ENCODE measurements at places on chromosomes 7 and 10. TPM values are rescaled to one million over a fixed set of nuclear protein-coding genes. Genes with fewer than 3 reads are reported as not detected.

DNA sequence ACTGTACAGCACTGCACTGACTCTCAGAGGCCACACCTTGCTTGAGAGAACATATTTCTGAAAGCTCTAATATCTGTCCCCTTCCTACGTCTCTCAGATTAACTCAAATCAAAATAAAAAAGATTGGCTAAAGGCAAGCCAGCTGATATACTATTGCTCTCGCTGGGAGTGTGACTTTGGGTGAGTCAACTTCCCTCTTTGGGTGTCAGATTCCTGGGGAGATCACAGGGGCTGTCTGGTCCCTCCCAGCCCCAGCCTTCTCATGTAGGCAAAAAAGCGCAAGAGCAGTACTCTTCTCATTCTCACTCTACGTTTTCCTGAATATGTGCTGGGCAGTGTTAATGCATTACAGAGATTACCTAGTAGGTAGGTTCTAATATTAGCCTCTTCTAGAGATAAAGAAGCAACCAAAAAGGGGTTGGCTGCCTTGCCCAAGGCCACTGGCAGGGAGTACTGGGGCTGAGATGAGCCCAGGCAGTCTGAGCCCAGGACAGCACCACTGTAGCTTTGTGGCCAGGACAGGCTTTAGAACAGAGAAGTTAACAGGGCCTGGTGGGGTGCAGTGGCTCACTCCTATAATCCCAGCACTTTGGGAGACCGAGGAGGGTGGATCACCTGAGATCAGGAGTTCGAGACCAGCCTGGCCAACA lies 9.1 kb upstream of the DENND2A start:
- no peak for DNase-seq

DNA sequence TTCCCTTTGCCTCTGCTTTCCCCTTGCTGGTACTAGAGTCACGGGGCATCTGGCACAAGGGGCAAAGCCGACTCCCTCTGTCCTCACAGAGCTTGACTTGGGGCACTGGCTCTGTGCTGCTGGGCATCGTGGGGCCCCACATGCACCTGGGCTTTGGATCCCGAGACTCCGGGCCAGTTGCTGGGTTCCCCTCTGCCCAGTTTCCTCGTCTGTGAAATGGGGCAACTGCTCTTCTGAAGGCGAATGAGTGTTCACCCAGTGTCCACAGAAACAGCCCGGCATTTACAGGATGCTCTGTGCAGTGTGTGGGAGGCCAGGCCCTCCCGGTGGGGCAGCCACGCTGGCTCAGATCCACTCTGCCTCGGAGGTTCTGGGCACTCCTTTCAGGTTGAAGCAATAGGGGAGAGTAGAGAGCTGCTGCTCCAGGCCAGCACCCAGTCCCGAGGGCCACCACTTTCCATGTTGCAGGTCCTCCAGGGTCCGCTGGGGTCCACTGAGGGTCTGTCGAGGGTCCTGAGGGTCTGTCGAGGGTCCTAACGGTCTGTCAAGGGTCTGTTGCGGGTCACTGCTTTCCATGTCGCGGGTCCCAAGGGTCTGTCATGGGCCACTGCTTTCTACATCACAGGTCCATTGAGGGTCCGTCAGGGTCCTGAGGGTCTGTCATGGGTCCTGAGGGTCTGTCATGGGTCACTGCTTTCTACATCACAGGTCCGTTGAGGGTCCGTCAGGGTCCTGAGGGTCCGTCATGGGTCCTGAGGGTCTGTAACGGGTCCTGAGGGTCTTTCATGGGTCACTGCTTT lies 103.6 kb downstream of the VIPR2 start:
- no peak for DNase-seq

DNA sequence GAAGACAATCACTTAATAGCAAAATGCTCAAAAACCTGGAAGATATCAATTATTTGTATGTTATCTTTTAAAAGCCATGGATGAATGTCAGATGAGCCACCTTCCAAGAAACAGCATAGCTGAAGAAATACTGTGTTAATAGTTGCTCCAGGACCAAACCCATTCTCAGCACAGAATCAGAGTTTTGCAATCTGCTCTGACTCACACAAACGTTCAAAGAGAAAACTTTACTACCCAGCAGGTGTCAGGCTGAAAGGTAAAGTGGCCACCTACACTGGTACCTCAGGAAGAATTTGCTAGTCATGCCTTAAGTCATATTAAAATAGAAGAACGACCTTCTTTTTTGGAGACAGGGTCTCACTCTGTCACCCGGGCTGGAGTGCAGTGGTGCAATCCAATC lies 526.5 kb downstream of the PARD3 start:
- no peak for DNase-seq

DNA sequence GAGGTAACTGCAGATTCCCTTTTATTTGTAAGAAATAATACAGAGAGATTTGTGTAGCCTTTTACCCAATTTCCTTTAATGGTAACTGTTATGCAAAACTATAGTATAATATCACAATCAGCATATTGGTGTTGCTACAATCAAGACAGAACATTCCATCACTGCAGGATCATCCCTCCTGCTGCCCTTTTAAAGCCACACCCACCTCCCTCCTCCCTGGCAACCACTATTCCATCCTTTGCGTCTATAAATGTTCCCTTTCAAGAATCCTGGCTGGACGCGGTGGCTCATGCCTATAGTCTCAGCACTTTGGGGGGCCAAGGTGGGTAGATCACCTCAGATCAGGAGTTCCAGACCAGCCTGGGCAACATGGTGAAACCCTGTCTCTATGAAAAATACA lies 13.2 kb downstream of the ACBD7 start:
- DNase-seq, result no peak

GRCh38 chr7:138980563-138981291 lies 462 bp downstream of the KIAA1549 start:
- DNase-seq, result peak; percentile 73

DNA sequence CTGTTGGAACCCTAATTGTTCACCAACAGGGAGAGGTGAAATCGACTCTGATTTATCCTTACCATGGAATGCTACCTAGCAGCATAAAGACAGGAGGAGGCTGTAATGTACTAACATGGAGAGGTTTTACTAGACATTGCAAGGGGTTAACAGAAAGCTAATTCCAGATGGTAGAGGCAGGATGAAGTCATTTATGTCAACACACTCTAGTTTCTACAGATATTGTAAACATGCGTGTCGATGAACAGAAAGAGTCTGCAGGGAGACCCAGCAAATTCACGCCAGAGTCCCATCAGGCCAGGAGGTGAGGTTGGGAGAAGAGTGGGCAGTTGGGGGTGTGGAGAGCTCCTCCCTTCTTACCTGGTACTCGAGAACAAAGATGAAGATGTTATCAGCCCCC lies 7.0 kb downstream of the NPC1L1 start:
- DNase-seq, result no peak

DNA sequence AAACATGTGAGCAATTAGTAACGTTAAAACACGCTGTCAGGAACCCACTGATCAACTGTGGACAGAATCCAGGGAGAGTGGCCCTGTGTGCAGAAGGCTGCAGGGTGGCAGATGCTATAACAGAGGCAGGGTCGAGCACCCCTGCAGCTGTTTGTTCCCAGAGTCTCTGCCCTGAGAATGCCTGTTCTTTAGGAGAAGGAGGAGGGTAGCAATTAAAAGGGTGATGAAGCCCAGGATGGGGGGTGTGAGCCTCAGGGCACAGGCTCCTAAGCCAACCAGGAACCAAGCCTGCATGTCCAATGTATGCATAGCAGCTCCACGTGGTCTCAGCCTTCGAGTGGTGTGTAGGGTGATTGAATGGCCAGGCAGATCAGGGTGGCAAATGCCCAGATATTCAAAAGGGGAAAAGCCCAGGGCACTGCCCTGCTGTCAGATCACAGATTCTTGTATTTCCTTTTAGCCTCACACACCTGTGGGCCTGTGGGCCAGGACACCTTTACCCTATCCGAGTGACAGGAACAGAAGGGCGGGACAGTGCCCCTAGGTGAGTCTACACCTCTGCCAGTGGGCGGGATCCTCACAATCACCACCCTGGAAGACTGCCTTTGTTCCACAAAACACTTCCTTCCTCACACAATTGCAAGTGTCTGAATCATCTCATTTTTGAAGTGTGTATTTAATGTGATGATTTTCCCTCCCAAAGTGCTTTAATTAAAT lies 7.3 kb downstream of the WDFY4 start:
- DNase-seq, result no peak

- no peak for DNase-seq
Observed at GRCh38 chr10:69874449-69874848, 72.7 kb downstream of the COL13A1 start.

PLEKHS1 gene
- not detected for polyA plus RNA-seq

- DNase-seq, result peak; percentile 97
Observed at GRCh38 chr10:51629934-51630639, 69.3 kb downstream of the CSTF2T start.

GRCh38 chr10:6351495-6351894 lies 148.8 kb downstream of the PFKFB3 start:
- DNase-seq, result no peak

GRCh38 chr7:150901160-150902035 lies 49.1 kb downstream of the AOC1 start:
- peak; percentile 55 for DNase-seq

DNA sequence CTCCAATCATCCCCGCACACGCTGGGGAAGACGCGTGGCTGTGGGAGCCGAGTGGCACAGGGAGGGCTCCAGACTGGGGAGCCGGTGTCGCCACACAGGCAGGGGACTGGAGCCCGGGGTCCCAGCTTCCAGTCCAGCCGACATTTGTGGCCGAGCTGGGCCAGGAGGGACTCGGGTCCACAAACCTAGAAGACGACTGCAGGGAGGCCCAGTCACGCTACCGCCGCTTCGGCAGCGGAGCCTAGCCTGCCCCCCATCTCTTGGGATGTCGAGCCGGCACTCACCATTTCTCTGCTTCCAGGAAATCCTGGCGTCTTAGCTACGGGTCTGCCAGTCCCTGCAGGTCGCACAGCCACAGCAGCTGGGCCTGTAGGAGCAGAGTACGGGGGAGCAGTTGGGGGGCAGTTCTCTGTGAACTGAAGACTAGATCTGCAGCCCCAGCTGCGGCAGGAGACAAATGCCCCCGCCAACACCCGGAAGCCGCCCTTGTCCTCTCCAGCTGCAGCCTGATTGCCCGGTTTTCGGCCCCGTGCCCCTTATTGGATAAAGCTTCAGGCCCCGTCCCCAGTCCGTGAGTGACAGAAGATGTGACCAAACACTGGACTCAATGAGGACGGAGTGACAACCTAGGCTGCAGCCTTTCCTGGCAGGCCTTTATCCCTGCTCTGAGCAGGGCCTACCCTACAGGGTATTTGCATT lies 270.7 kb downstream of the ZNF33B start:
- DNase-seq, result peak; percentile 93

RBP4 gene
- 22.2 TPM for polyA plus RNA-seq

- DNase-seq, result no peak
Observed at GRCh38 chr7:127820732-127821085, 168.7 kb downstream of the SND1 start.

DNA sequence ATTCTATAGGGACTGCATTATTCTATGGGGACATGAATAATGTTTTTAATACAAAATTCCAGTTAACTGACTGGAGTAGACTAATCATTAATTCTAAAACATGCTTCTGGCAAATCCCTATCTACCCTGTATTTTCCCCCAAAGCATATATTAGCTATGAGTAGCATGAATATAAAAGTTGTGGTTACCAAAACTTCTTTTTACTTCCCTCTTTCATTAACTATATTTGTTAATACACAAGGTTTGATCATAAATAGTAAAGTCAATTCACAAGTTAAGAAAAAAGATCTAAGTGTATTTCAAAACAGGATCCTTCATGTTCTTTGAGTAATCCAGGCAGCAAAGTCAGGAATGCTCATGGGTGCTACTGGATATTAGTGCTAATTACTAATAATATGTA lies 2.9 kb upstream of the RALA start:
- DNase-seq, result no peak

DNA sequence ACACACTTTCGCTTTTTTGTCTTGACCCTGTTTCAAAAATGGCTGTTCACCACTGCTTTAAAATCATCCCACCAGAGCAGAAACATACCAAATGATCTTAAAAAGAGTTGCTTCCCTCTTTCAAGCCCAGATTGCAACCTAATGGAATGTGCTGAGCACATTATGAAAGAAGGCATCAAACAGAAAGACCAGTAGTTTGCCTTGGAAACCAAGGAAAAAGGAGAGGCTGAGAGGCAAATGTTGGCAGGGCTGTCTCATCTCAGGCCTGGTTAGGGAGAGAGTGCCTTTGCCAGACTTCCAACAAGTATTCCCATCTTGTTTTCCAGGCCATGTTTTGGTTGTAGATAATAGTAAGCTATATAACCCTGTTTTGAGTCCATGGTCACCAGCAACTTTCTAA lies 64.3 kb downstream of the ABCB4 start:
- DNase-seq, result no peak

DNA sequence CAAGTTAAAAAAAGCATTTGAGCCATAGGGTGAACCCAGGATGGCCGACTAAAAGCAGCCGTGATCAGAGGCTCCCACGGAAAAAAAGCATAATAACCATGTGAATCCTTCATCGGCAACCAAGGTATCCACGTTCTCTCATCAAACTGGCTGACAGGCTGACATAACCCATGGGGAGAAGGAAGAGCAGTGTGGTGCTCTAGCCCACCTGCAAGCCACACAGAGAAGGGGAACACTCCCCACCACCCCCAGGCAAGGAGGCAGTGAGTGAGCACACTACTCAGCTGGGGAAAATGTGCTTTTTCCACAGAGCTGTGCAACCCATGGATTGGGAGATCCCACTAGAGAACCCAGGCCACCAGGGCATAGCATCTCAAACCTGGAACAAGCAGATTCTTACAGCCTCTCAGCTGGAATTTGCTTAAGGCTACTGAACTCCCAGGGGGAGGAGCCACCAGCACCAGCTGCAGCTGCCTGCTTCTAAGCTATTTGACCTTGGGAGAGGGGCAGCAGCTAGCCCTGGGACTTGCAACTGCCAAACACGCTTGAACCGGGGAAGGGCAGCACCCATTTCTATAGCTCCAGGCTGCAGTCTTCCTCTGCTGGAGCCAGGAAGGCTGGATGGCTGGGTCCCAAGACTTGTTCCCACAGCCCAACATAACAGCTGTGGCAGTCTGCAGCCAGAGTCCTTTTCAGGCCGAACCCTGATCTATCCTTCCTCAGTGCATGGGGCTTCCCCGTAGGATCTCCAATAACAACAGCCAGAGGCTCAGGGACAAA lies 178.2 kb upstream of the NRG3 start:
- DNase-seq, result no peak

STEAP4 gene
- 0.19 TPM for polyA plus RNA-seq

DNA sequence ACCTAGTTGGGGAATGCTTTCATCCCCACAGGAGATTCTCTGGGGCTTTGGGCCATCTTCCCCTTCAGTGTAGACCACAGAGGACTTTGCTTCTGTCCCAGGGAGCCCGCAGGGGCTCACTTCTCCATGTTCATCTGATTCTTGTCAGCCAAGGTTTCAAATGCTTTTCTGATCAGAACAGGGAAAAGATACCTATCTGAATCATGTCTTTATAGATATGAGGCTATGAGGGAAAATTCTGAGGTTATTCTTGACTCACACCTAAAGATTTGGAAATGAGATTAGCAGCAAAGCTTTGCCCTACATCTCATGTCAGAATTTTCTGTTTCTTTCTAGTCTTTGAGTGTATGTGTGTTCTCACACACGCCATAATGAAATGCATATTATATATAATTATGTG lies 53.3 kb downstream of the FIGNL1 start:
- no peak for DNase-seq

GRCh38 chr7:100437150-100438100 lies 1.1 kb upstream of the PPP1R35 start:
- DNase-seq, result no peak
